ENCODE measurements at places on chromosomes 16 and 17.

DNA sequence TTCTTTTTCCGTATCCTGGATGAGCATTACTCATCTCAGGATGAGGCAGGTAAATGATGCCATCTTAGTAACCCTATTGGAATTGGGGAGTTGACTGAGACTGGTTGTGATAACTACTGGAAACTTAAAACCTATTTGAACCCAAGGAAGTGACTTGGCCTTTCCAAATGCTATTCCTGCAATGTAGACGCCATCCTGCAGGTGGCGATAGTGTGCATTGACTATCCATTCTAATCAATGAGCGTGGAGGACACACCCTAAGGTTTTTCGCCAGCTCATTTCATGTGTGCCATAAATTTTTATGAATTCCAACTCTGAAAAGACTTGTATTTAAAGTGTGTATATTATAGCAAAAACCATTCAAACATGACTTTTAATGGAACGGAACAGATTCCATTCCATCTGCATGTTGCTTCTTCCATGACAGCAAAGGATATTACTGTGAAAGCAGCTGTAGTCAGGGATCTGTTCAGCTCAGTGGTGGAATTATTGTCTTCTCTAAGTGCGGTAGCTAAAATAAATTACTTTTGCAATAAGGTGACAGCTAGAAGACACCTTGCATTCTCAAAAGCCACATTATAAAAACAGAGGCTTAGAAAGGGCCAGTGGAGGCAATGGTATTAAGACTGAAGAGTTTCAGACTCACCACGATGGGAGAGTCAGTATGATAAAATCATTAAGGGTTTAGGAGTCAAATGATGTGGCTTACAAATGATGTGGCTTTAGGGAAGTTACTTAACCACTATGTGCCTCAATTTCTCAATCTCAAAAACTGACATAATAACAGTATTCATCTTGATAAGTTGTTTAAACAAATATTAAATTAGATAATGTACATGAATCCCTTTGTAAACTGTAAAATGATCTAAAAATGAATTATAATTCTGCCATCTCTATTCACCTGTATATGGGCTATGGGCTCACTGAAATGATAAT lies 55.5 kb downstream of the SYT17 start:
- DNase-seq: peak; percentile 65

- DNase-seq: no peak
Observed at GRCh38 chr17:34241062-34241461, 14.0 kb upstream of the CCL2 start.

- no peak for DNase-seq
Observed at GRCh38 chr16:50735629-50736122, 6.2 kb upstream of the CYLD start.

DNA sequence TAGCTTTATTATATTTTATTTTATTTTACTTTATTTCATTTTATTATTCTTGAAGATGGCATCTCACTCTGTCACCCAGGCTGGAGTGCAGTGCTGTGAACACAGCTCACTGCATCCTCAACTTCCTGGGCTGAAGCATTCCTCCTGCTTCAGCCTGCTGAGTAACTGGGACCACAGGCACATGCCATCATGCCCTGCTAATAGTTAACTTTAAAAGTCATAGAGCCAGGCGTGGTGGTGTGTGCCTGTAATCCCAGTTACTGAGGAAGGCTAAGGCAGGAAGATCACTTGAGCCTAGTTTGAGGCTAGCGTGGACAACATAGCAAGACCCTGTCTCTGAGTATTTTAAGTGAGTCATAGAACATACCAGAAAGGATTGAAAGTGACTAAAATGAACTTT lies 38.7 kb downstream of the ESRP2 start:
- DNase-seq: no peak

GRCh38 chr17:19342611-19343255 lies 19.8 kb downstream of the B9D1 start:
- DNase-seq: no peak

GRCh38 chr17:76354747-76355310 lies 1.1 kb upstream of the PRPSAP1 start:
- DNase-seq: no peak

- no peak for DNase-seq
Observed at GRCh38 chr17:82244413-82245133, 15.7 kb downstream of the SLC16A3 start.

GRCh38 chr17:43907425-43907981 lies at the start of gene MPP2:
MPP2 (minus strand) TSS chr17:43907536; CDS start chr17:43904460, 3,076 bp downstream.
- peak; percentile 95 for DNase-seq
